ENCODE measurements at places on chromosomes 16 and 17. TPM values are rescaled to one million over a fixed set of nuclear protein-coding genes. Genes with fewer than 3 reads are reported as not detected.

KRT40 gene
- total RNA-seq: not detected

FNDC8 gene
- total RNA-seq: not detected

C17orf67 gene
- total RNA-seq: 2.6 TPM

COIL gene
- 18.4 TPM for total RNA-seq

B9D1 gene
- total RNA-seq: 9.5 TPM

MAPT gene
- total RNA-seq: 0.03 TPM

ERN2 gene
- 0.11 TPM for total RNA-seq

AXIN2 gene
- 7.2 TPM for total RNA-seq

GRIN2C gene
- total RNA-seq: 0.13 TPM

RAPGEFL1 gene
- 3.2 TPM for total RNA-seq

ZFPM1 gene
- total RNA-seq: 4.0 TPM

VMO1 gene
- not detected for total RNA-seq

SHCBP1 gene
- total RNA-seq: 25.3 TPM

SEPTIN12 gene
- total RNA-seq: not detected

SDK2 gene
- 0.08 TPM for total RNA-seq

SLX1B gene
- 34.0 TPM for total RNA-seq

PPY gene
- total RNA-seq: not detected

DNA sequence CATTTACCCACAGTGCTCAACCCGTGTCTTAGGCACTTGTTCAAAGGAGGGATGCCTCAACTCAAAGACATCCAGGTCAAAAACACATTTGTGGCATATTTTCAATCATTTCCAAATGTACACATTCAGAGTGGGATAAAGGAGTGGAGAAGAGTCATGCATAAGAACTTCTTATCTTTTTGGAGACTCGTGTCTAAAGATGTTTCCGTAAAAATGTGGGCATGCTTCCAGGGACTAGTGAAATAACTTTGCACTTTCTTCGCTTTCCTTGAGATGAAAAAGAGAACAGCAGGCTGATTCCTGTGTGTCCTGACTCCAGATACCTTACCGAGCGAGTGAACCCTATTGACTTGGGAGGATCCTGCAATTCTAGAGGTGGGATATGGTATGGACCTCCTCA is 256.6 kb upstream of the KCNJ16 start:
- DNase-seq: no peak

GRCh38 chr16:16028311-16028999 is 79.0 kb downstream of the ABCC1 start:
- DNase-seq: no peak

DNA sequence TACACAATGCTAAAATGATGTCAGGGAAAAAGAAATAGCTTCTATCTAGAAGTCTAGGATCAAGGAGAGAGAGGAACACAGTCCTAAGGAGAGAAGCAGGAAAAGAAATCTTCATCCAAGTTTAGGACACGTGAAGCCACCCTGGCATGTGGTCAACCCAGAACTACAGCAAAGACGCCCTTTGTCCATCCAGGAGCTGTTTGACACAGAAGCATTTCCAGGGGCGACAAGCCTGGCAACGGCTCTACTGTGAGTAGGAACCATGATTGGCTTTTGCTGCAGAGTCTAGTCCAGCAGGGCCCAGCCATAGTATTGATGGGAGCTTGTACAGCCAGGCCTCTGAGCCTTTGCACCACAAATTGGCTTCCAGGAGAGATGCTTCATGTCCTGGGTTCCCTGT is 185.4 kb upstream of the RPL38 start:
- DNase-seq: no peak

DNA sequence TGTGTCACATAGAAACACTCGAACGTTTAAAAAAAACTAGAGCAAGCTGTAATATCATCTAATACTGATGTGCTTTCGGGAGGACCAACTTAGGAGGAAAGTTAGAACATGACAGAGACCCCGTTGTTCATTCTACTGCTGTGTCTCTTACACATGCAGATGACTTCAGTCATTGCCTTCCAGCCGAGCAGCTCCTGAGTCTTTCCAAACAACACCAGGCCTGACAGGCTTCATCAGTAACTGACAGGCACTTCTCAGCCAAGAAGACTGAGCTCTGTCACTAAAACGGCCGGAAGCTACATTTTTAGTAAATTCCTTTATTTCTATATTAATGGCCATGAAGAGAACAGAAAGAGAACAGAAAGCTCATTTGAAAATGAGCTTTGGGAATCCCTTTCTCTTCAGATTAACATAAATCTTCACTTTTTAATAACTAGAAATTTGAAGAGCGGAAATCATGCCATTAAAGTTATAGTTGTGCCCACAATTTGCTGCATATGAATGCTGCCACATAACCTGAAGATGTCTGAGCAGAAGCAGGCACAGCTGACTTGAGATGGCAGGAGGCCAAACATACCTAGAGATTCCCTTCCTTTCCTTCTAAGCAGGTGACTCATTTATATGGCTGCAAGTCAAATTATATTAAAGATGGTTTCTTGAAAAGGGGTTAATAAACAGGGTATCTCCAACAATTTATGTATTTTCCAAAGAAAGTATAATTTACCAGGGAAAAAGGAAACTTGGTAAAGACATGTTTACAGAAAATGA is 148.9 kb downstream of the ITFG1 start:
- no peak for DNase-seq

DNA sequence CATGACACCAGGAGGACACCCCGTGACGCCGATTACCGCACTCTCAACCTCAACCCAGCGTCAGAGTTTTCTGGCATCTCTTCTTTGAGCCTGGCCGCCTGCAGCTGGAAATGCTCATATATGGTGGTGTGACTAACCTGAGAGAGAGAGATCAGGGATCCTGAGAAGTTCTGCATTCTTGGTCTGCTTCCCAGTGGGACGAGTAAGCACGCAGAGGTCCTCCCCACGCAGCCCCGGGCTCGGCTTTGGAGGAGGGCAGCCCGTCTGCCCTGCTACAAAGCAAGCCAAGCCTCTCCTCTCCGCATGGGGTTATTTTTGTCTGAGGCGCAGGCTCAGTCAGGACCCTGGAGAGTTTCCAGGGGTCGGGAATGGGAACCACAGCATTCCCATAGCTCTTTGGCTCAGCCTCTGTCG is 16.5 kb downstream of the CRISPLD2 start:
- DNase-seq: no peak

DNA sequence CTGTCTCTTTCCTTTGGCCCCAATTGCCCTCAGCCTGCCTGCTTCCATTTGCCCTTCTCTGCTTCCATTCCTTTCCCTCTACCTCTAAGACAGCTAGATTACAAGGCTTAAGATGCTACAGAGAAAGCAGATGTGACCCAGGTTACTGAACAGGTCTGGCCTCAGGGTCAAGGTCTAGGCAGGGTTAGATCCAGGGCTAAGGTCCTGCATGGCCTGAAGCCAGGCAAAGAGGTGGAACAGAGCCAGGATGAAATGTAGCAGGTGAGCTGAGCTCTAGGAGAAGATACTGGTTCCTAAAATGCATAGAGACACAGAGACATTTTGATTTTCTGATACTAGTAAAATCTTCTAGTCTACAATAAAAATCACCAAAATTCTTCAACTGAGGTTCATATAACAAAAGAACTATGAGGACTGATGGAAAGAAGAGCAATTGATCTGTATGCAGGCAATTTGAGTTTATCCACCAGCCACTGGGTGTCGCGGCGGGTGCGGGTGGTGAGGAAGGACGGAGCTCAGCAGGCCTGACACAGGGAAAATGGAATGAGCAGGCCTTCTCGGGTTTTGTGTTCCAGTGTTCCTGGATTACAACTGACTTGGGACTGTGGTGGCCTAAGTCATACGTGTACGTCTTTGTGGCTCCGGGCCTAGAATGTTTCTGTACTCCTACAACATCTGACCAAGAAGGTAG is 95.9 kb downstream of the MYH10 start:
- no peak for DNase-seq

DNA sequence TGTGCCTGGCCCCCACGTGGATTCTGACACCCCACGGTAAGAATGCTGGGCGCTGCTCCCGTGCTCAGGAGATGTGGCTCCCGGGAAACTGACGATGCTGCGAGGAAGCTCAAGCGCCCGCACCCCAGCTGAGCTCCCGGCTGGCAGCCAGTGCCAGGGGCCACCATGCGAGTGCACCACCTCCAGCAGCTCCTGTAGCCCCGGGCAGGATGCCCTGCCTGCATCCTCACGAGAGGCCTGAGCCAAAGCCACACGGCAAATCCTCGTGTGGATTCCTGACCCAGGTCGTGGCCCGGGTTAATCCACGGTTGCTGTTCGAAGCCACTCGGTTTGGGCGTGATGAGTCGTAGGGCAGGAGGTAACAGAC is 11.6 kb upstream of the DPEP1 start:
- no peak for DNase-seq

DNA sequence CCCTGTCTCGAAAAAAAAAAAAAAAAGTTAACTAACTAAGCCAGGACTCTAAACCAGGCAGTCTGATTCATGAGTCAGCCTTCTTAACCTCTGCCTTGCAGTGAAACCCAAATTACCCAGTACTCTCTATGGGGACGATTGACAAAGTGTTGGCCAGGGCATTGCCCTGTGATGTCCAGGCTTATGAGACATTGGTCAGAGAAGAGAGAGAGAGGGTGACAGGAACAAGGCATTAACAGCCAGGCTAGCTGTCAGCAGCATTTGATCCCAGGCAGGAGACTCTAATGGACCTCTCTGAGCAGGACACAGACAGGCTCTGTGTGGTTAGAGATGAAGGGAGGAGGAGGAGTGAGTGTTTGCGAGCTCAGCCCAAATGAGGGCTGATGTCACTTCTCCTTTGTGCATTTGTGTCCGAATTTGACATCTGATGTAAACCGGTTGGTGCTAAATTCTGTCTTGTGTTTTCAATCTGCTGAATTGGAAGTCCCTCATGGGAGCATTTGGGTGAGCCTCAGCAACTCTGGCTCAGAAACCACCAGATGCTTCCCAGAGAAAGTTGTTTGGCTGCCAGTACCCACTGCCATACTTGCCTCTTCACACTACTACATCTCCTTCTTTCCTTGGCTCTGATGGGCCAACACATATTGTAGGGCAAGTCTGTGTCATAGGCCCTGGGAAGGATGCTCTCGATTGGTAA is 4.3 kb upstream of the MYL4 start:
- DNase-seq: peak; percentile 77

DNA sequence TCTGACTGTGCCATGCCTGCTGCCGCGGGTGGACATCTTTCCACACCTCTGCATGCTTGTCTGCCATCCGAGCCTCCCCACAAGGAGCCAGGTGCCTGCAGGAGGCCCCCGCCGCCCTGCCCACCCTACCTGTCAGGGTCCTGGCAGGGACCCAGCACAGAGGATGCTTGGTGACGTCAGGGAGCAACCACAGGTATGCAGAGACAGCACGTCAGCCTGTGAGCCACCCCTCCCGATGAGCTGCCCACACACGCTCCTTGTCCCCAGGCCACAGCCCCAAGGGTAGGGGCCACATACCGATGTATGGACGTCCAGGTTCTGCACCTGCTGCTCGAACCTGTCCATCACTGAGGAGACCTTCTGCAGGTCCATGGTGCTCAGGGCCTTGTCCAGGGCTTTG is 10.6 kb downstream of the CHMP1A start:
- DNase-seq: no peak

DNA sequence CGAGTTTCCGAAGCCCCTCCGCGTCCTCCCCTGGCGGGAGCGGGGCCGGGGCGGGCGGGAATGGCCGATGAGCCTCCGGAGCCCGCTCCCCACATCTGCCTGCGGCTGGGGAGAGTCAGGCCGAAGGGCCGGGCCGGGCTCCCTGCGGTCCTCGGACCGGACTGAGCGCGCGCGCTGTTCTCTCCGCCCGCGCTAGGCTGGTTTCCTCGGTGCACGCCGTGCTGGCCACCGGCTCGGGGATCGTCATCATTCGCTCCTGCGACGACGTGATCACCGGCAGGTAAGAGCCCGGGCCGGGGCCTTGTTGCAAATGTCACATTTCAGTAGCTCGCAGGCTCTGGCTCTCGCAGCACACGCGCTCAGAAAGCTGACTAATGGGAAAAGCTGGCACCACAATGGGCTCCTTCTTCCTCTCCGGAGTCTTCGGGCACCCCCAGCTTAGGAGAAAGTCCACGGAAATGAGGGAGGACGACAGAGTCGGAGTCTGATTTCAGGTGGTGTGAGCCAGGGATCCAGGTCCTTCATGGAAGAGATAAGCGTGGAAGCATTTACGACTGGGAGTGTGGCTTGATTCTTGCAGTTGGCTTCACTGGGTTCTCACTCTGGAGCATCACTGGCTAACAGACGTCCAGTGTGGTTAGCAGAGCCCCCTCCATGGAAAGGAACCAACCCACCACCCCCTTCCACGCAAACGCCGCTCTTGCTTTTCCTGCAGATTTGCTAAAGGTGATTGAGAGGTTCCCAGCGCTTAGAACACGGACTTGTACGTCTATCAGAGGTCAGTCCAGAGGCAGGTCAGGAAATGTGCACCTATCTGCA is 715 bp downstream of the TLCD3A start:
- DNase-seq: no peak

GRCh38 chr16:53085931-53086421 is 31.2 kb downstream of the CHD9 start:
- no peak for DNase-seq

- no peak for DNase-seq
Measured at GRCh38 chr17:12445331-12445730, 220.4 kb upstream of the MYOCD start.

GRCh38 chr16:82046541-82046940 is 11.5 kb downstream of the HSD17B2 start:
- DNase-seq: no peak

- no peak for DNase-seq
Measured at GRCh38 chr17:31329221-31329620, 7.8 kb upstream of the EVI2A start.

DNA sequence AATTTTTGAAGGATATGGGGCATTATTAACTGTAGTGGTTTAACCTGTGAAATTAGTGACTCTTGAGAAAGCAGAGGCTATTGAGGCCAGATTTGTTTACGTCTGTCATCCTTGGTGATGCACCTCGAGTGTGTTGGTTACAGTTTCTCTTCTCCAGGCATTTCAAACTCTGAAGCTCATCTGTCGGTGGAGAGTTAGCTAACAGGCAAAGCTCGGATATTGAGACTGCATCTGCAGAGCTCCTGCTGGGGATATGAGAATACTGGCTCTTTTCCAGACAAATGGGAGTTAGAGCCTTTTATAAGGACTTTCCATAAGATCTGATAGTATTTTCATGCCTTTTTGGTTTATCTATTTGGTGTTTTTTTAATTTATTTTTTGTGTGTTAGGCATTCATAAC is 6.7 kb downstream of the CLEC16A start:
- DNase-seq: no peak

GRCh38 chr16:70331588-70332358 is 14.9 kb upstream of the DDX19A start:
- no peak for DNase-seq

DNA sequence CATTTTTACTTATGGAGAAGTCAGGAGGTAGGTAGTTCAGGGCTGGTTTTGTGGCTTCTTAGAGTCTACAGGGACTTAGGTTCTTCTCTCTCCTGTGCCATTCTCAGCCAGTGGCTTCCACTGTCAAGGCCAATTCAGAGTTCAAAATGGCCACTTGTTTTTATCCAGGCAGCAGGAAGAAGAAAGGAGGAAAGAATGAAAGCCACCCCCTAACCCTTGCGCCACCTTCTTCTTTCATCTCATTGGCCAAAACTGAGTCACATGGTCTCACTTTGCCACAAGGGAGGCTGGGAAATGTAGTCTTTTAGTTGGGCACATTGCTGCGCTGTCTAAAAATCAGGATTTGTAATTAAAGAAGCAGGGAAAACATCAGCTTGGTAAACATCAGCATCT is 60.8 kb upstream of the MED9 start:
- DNase-seq: peak; percentile 31

Measured in GM12878 (cell line).